WTC11 (cell line): ENCODE measurements at places on chromosomes 7 and 10. TPM values are rescaled to one million over a fixed set of nuclear protein-coding genes. Genes with fewer than 3 reads are reported as not detected.

- no peak overlapping the region for H3K4me3 ChIP-seq
- no peak for DNase-seq
- no peak overlapping the region for H3K27ac ChIP-seq
- H3K4me1 ChIP-seq, result no peaks in the 10 kb centered on the region
- no peaks in the 10 kb centered on the region for H3K36me3 ChIP-seq
- no peaks in the 10 kb centered on the region for H3K27me3 ChIP-seq
Measured at GRCh38 chr7:147681530-147681929, 909.0 kb upstream of the C7orf33 start.

DNA sequence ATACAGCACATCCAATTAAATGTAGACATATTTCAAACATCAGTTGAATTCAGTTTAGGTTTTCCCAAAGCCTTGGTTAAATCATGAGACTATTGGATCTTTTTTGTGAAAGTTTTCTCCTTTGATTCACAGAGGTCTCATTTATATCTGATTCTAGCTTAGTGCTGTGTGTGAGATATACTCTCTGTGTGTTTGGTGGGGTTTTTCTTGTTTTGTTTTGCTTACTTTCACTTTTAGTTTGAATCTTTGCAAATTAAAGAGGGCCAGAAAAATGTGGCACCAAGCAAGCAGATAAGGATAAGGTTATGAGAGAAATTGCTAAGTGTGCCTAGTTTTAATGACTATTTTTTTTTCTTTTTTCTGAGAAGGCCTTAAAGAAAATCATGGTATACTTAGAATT is 12.6 kb upstream of the OR6B1 start:
- H3K27ac ChIP-seq, result no peak overlapping the region
- no peaks in the 10 kb centered on the region for H3K27me3 ChIP-seq
- no peaks in the 10 kb centered on the region for H3K4me1 ChIP-seq
- no peak overlapping the region for H3K4me3 ChIP-seq
- DNase-seq, result no peak
- H3K36me3 ChIP-seq, result peaks cover 16% of the 10 kb centered on the region

DNA sequence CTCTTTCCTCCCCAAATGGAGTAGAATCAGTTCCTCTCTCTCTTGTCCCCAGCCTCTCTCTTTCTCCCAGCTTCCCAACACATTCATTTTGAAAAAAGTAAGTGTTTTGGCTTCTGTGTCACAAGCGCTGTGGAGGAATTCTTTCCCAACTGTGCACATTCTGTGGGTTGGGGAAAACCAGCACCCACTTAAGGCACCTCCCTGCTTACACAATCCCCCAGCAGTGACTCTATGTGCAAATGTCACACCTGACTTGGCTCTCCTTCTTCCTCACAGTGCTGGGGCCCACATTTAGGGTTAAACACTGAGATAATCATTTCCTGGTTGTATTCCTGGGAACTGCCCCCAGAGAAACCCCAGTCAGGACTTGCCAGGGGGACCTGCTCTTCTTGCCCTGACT is 358.1 kb upstream of the ZNF32 start:
- DNase-seq, result no peak
- no peaks in the 10 kb centered on the region for H3K36me3 ChIP-seq
- H3K27me3 ChIP-seq, result no peaks in the 10 kb centered on the region; the same call in 1 of the 2 replicates
- H3K27ac ChIP-seq, result no peak overlapping the region

- 0 out of 2 replicates have a peak, but pooled peaks cover 5% of the 10 kb centered on the region for H3K4me1 ChIP-seq
- no peak for DNase-seq
- no peak overlapping the region for H3K4me3 ChIP-seq
- no peaks in the 10 kb centered on the region for H3K36me3 ChIP-seq
- H3K27me3 ChIP-seq, result peaks cover 4% of the 10 kb centered on the region; the same call in 1 of the 2 replicates
Measured at GRCh38 chr10:1467334-1468076, 269.8 kb downstream of the ADARB2 start.

Gene ELMO1
- 17.8 to 19.4 TPM (median 17.9 TPM) in 3 replicates for total RNA-seq

Gene RASSF4
- 15.7 to 16.7 TPM (median 16.2 TPM) in 3 replicates for total RNA-seq
